Lung (tissue), 17 donors: ENCODE measurements at places on chromosomes 3 and 15. TPM values are rescaled to one million over a fixed set of nuclear protein-coding genes. Genes with fewer than 3 reads are reported as not detected.

DNA sequence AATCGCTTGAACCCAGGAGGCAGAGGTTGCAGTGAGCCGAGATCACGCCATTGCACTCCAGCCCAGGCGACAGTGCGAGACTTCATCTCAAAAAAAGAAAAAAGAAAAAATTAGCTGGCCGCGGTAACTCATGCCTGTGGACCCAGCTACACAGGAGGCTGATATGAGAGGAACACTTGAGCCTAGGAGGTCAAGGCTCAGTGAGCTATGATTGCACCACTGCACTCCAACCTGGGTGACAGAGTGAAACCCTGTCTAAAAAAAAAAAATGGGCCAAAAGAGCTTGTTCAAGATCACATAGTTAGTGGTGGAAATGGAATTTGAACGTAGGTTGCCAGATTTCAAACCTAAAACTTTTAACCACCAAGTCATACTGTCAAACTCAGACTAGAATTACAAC lies 46.2 kb upstream of the PPP4R2 start:
- DNase-seq, result no peak

DNA sequence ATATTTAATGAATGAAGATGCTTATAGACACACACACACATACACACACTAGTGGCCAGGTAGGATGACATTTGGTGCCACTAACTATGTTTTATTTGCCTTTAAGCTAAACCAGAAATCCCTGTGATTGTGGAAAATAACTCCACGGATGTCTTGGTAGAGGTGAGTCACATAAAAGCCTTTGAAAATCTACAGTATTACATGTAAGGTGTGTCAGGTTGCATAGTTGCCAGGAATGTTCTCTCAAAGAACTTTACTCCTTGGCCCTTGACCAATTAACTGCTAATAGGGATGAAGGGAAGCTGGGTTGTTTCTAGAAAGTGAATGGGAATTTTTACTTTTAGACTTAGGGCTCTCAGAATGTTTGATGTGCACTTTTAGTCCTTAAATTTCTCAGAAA lies 9.9 kb downstream of the ZBED2 start:
- DNase-seq, result peak; percentile 45

DNA sequence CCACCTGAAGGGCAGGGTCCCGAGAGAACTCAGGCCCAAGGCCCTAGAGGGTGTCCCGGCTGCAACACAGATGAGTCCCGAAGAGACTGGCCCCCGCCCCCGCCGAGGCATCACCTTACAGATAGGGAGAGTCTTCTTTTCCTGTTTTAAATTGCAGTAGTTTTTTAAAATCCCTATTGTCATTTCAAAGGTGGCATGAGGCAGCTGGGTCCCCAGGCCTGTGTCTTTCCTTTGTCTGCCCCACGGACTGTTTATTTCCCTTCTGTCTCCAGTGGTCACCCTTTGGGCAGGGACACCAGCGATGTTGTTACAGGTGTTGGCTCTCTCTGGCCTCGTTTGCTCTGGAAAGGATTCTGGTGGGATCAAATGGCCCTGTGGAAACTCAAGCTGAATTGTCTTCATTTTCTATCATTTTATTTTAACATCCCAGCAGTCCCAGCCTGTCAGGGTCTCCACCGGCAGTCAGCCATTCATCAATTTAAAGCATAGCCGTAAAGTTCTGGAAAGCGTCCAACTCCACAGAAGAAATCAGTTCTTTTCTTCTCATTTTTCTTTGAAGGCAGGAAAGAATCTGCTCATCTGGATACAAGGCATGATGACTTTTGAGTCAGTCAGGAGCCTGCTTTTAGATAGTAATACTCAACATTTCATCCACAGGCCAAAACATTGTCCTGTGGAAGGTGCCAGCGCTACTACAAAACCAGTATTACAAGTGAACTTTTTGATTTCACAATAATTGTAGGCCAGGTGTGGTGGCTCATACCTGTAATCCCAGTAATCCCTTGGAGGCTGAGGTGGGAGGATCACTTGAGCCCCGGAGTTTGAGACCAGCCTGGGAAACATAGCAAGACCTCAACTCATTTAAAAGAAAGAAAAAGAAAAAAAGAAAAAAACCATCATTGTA lies 96.2 kb downstream of the HES1 start:
- no peak for DNase-seq

The GALNT15 gene
- 6.8 TPM for polyA plus RNA-seq

DNA sequence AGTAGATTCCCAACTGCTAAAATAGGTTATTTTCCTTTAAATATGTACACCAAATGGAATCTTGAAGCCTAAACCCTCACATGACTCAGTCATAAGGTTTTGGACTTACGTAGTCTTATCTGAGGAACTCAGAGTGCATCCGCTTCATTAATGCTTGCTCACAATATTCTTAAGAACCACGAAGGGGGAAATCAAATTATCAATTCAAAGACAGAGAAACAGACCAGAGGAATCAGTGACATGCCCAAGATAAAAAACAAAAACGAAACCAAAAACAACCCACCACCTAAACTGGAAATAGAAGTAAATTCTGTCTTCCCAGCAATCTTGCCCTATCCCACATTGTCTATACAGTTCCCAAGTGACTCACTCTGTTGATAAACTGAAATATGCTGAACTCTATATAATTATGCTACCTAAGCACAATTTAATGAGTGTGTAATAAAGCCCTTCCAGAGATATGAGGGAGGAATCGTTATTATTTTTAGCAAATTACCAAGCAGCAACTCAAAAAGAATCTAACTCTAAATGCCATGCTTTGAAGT lies 135.4 kb upstream of the CBLB start:
- DNase-seq, result peak; percentile 80

- no peak for DNase-seq
Measured at GRCh38 chr15:69093614-69094013, 66.8 kb upstream of the GLCE start.

DNA sequence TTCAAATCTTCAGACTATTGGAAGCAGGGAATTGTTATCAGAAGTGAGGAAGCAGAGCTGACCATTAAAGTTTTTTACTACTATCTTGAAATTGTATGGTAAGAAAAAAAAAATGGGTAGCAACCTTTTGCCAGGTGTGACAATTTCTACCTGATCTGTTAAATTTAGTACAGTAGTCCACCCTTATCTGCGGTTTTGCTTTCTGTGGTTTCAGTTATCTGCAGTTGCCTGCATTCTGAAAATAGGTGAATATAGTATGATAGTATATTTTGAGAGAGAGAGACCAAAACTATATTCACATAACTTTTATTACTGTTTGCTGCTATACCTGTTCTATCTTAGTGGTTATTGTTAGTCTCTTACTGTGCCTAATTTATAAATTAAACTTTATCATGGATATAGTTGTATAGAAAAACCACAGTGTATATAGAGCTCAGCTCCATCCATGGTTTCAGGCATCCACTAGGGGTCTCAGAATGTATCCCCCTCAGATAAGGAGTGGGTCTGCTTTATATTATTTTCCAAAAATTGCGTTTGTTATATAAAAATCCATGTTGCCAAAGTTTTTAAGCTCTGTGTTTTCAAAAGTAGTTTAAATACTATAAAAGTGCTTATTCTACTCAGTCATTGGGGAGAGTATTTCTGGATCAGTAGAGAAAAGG lies 69.9 kb downstream of the PTPRG start:
- no peak for DNase-seq

The AGTR1 gene
- polyA plus RNA-seq, result 2.9 TPM

DNA sequence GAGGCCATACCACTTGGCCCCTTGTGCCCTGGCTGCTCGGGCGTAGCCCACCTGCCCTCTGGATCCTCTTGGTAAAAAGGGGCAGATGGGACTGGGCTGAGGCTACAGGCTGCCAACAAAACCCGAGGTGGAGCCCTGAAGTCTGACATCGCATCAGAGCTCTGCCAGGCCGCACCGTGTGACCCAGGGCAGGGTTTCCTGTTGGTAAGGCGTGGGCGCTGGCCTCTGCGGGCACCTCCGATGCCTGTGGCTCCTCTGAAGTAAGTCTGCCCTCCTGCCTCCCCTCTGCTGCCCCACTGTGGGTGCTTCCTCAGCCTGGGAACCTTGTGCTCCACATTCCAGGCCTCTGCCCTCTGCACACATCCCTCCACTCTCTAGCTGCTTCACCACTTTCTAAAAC lies 8.9 kb downstream of the CHDH start:
- no peak for DNase-seq

The ANKUB1 gene
- polyA plus RNA-seq, result 1.4 TPM

DNA sequence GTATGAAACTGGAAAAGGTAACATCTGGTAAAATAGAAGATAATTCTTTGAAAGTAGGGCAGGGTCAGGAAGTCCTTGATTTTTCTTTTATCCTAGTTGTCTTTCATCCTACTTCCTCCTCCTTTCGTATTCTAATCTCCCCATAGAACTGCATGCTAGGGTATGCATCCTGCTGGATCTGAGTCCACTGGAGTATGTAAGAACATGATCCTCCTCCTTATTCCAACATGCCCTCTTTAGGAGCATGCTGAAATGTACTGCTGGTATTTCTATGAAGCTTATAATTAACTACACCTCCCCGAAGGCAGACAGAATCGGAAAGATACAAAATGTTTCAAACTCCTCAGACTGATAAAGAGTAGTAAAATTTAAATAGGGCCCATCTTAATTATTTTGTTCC lies 493.8 kb downstream of the AGBL1 start:
- DNase-seq, result no peak

The CNTN4 gene
- 2.6 TPM for polyA plus RNA-seq

The CCR9 gene
- 0.09 TPM for polyA plus RNA-seq

DNA sequence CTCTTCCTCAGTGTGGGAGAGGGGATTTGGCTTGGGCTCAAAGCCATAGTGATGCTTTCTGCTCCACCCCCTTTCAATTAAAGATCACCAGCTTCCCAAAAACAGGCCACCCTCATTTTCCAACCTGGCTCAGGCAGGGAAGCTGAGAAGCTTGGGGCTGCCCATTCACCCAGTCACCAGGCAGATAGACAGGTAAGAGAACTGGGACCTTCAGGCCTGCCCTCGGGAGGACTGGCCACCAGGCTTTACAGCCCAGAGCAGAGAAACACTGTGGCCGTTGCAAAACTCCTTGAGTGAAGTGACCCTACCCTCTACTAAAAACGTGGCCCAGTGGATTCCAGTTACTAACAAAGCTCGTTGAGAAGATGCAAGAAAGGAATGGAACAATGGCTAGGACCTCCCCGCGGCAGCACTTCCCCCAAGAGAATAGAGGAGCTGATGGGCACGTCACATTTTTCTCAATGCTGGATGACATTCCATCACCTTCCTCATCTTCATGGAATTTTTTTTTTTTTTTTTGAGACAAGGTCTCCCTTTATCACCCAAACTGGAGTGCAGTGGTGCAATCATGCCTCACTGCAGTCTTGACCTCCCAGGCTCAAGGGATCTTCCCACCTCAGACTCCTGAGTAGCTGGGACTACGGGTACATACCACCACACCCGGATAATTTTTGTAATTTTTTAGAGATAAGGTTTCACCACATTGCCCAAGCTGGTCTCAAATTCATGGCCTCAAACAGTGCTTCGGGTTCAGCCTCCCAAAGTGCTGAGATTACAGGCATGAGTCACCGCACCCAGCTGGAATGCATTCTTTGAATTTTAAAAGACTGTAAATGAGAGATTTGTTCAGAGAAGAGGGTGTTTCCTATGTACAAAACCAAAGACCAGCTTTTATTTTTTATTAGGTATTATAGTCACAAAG lies 37.9 kb downstream of the LIPC start:
- DNase-seq, result no peak

DNA sequence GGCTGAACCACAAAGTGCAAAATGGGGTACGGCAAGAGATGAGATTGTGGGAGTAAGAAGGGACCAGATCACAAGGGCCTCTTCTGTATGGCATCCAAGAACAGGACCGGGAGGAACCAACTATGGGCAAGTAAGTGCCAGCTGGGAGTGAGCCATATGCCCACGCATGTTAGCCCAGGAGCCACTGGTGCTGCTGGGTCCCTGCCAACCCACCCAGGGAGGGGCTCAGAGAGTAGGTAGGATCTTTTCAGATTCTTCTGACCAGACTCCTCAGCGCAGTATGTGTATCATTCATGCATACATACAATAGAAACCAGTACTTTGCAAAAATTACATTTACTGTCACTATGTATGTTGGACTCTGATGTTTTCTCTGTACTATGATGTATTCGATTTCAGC lies 54.0 kb downstream of the RAB11A start:
- no peak for DNase-seq

The MUSTN1 gene
- polyA plus RNA-seq, result 4.6 TPM

- no peak for DNase-seq
Measured at GRCh38 chr3:16286751-16287543, 21.9 kb downstream of the OXNAD1 start.

DNA sequence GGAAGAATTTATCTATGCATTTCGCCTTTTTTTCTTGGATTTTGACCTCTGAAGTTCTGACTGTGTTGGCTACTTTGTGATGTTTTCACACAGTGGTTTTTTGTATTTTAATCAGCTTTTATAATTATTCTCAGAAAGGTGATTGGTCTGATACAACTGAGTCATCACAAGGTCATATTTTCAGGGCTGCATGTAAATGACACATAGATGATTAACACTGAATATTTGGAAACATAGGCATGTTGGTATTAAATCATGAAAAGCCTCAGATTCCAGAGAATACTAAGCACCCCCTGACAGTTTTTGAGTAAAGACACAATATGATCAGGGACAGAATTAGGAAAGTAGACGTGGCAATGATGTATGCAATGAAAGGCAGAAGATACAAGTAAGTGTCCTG lies 175.5 kb upstream of the SLCO3A1 start:
- no peak for DNase-seq

GRCh38 chr3:24639481-24640329 lies 145.1 kb upstream of the THRB start:
- no peak for DNase-seq

DNA sequence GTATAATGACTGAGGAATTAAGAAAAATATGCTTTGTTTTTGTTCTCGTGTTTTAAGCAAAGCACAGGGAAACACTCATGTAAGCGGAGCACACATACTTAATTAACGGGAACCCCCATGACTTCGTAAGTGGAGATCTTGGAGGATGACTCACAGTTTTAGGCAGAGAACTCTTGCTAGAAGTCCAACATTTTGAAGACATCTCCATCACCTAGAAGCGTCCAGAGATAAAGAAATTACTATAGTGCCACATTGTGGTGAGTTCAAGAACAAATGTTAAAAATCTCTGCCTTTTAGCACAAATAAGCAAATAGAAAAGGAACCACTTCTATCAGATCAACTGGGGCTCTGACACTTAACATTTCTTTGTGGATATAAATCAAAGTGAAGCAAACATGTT lies 194.1 kb upstream of the ARHGEF26 start:
- peak; percentile 98 for DNase-seq

GRCh38 chr15:39918688-39919385 lies 1.2 kb downstream of the GPR176 start:
- no peak for DNase-seq

GRCh38 chr3:28347374-28348264 lies 902 bp upstream of the ZCWPW2 start:
- DNase-seq, result peak; percentile 67
